ENCODE measurements at places on chromosomes 5 and 9.

DNA sequence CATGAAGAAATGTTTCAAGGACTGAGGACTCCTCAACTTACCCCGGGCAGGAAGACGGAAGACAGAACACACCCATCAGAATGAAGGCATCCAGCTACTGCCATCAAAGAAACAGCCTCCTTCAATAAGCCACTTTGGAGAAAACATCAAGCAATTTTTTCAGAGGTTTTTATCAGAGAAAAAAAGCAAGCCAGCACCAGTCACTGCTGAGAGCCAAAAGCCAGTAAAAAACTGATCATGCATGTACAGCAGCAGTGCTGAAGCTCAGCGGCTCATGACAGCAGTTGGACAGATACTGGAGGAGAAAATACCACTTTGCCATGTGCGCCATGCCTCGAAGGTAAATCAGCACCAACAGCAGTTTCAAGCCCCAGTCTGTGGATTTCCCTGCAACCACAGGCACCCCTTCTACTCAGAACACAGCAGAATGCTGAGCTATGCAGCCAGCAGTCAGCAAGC is 10.1 kb upstream of the ZNF484 start:
- no peak for DNase-seq

DNA sequence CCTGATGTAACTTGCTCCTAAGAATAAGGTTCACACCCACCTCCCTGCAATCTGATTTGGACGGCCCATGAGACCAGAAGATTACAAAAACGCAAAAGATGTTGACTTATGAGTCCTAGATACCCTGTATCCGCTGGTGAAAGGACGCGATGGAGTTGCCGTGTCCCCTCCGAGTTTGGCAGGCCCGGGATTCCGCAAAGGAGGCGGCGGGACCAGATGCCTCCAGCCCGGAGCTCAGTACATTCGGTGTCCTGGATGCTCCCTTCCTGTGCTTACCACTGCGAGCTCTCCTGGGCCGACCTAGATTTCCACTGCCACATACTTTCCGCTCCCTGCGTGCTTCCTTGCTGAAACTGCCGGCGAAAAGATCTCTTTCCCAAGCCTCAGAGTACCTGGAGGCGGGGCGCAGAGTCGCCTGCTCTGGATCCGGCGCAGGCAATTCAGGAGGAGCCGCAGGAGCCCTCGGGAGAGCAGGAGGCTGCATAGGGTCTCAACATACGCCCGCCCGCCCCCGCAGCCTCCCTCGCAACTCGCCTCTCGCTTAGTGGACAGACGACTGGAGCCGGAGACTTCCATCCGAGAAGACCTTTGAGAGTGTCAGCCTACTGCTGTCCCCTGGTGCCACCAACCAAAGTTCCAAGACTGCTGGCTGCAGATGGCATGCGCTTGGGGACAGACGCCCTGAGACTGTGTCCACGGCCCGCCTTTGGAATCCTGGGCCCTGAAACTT is 39.8 kb downstream of the ANXA2R start:
- DNase-seq, result no peak

DNA sequence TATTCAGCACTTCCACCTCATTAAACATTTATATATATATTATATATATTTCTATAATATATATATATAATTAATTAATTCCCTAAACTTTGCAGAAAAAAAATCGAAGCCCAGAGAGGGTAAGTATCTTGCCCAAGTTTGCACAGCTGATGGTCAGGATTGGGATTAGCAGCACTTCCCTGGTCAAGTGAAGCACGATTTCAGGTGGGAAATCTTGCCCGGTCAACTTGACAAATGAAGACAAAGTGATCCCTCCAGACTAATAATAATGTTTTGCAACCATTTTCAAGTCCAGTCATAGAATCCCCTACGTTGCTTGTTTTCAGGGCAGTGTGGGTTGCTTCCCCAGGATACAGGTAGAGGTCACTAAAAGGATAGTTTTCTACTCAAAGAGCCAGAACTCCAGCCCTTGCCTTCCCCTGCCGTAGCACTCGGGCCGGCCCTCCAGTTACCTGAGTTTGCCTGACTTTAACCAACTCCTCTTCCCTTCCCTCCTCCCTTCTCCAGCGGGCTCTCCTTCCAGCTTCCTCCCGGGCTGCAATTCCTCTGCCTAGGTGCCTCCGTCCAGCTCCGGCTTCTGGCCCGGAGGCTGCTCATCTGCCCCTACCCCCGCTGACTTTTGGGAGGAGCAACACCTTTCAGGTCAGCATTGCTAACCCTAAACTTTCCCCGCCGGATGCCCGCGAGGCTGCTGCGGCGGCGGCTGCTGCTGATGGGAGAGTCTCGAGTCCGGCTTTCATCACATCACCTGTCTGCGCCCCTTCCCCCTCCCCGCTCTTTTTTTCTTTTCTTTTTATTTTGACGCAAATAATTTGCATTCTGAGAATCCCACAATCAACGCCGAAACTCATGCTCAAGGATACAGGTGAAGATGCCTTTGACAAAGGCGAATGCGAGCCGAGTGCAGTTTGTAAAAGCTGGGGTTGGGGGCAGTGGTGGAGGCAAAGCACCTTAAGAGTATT is 930 bp downstream of the PRLR start:
- DNase-seq, result no peak

DNA sequence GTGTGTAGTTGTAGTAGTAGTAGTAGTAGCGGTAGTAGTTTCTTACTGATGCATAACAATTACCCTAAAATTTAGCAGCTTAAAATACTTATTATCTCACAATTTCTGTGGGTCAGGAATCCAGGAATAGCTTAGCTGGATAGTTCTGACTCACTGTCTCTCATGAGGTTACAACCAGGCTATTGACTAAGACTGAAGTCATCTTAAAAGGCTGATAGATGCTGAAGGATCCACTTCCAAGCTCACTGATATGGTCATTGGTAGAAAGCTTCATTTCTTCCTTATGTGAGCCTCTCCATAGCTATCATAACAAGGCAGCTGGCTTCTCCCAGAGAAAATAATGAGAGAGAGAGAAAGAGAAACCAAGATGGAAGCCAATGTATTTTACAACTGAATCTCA is 147.5 kb upstream of the FBXL17 start:
- no peak for DNase-seq

DNA sequence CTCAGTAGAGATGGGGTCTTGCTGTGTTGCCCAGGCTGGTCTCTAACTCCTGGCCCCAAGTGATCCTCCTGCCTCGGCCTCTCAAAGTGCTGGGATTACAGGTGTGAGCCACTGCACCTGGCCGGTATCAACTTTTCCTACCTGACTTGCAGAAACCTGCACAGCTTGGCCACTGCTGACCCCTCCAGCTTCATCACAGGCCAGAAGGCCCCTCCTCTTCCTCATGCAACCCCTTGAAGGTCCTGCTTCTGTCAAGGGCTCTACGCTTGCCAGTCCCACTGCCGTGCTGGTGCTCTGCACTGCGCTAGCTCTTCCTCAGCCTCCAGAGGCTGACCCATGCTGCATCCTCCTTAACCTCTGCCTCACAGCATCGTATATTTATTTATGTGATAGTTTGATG is 32.5 kb upstream of the RNU6ATAC start:
- DNase-seq, result no peak

DNA sequence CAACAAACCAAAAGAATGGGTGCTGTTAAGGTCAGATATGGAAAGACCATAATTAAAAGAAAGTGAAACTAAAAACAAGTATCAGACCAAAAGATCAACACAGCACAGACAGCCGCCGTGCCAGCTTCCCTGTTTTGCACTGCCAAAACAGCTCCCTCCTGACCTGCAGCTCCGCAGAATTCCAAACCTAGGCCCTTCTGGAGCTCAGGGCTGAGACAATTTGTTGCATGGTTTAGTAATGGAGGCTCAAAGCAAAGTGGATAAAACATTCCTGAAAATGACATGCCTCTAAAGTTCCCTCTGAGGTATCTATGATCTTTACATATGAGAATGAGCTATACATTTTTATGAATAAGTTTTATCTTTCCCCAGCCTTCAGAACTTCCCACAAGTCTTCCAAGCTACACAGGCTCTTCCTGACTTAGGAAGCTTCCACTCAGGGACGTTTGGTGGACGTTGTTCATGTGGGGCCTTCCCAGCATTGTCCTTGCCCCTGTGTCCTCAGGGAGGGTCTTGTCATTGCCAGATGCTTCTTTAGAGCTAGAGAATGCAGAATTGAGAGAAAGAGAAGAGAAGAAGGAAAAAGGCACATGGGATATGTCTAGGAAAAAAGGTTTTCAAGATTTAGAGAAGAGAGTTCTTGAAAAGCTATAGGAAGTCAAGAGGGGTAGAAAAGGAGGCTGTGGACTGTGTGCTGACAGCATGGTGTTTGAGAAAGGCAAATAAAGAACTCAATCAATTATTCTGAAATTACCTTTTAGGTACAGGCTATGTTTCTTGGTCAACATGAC is 28.4 kb upstream of the SSBP2 start:
- DNase-seq, result no peak

DNA sequence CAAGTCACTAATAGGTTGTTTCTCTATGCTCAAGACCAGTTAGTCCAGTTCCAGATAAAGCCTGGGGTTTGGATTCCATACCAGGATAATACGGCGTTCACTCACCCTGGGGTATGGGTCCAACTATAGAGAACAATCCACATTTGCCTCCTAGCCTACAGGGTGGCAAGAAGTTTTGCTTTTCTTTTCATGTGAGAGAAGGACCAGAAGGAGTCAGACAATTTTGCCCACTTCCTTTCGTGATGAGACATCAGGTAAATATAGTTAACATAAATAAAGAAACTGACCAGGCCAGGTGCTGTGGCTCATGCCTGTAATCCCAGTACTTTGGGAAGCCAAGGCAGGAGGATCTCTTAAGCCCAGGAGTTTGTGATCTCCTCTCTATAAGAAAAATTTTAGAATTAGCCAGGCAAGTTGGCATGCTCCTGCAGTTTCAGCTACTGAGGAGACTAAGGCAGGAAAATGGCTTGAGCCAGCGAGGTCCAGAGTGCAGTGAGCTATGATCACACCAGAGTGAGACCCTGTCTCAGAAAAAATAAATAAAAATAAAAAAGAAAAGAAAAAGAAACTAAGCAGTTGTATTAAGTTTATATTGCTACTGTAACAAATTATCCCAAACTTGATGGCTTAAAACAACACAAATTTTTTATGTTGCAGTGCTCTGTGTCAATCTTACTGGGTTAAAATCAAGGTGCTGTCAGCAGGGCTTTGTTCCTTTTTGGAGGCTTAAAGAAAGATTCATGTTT is 7.5 kb upstream of the REEP5 start:
- DNase-seq, result no peak

GRCh38 chr9:114770991-114771390 is 34.8 kb downstream of the TNFSF15 start:
- no peak for DNase-seq

GRCh38 chr9:37380570-37380969 is 41.9 kb upstream of the GRHPR start:
- DNase-seq, result no peak

DNA sequence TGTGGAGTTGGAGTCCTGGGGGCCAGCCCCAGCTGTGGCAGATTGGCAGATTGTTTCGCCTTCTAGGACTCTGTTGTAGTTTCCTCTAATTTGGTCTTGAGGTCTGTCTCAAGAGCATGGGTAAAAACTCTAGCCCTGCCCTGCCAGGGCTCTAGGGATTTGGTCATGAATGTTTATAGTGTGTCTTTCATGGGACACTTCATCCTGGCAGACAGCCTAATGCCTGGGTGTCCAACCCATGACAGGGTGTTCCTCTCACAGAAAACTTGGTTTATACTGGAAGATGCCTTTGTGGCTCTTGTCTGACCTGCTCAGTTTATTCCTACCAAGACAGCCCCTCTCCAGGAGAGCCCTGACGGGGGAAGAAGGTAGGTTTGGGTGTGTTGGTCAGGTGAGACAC is 45.5 kb downstream of the GALNT12 start:
- DNase-seq, result no peak

GRCh38 chr5:118598311-118598710 is 390.0 kb downstream of the DTWD2 start:
- DNase-seq, result no peak

- no peak for DNase-seq
Observed at GRCh38 chr9:4048441-4048840, 251.4 kb downstream of the GLIS3 start.

- DNase-seq, result no peak
Observed at GRCh38 chr5:5539590-5539989, 117.1 kb downstream of the ICE1 start.

- DNase-seq, result no peak
Observed at GRCh38 chr9:111632060-111632459, 926 bp downstream of the DNAJC25 start.
